Fibroblast of the conjunctiva (primary cell): ENCODE measurements at places on chromosomes 12 and 14.

DNA sequence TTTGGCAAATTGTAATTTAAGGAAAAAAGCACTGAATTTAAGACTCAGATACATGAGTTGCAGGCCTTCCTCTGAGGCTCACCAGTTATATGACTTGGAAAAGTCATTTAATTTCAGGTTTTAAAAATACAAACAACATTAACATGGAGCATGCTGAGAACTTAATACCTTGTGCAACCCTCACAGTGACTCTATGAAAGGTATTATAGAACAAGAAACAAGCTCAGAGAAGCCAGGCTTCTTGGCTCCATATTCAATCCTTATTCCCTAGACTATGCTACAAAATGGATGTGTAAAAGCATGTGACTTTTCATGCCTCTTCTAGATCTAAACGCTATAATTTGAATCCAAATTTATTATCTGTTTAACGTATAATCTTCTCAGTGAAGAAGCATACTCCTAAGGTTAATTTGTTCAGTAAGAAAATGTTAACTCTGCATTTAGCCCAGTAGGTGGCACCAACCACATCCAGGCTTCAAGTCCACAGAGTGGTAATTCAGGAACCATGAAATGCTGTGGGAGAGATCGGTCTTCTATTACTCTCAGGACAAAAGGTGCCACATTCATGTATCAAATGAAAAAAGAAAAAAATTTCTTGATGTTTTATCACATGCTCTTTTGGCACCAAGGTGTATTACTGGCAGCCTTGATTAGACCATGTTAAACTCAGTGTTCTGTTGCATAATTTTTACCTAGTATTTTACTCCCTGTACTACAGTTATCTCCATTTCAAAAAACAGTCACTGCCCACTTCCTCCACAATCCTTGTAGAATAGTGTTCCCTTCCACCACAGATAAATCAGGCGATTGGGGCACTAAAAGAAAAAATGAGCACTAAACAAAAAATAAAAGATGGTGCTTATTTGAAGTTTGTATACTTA lies 9.3 kb downstream of the CCDC196 start:
- peak; percentile 63 for DNase-seq

- DNase-seq, result peak; percentile 60
Observed at GRCh38 chr14:60736494-60736893, 1.9 kb downstream of the MNAT1 start.

DNA sequence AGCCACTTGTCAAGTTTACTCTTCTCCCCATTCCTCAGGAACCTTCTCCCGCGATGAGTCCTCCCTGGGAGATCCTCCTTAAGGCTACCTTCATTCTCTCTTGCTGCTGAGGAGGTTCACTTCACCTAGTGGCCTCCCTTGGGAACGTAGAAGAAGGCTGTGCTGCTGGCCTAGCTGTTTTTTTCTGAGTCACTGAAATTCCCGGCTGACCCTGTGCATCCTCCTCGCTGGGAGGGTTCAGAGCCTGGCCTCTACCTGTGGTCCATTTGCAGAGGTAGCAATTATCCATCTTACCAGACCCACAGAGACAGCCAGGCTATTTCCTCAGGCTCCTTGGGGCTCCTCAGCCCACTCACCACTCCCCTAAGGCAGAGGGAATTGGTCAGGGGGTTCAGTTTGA lies 4.6 kb downstream of the KRT82 start:
- DNase-seq, result no peak

DNA sequence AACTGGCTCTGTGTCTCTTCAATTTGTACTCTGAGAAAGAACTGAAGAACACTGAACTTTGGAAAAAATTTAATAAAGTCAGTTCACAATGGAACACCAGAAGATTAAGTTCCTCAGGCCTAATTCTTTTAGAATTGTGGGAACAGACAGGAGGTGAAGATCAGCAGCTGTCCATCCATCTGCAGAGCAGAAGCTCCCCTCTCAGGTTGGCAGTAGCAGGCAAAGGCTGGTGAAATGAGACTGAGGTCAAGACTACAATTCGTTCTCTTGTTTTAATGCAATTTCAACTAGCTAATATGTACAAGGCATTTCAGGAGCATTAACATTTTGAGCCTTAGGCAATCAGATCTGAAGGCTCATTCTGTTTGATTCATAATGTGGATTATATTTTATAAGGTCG lies 10.3 kb upstream of the TRHDE start:
- no peak for DNase-seq

DNA sequence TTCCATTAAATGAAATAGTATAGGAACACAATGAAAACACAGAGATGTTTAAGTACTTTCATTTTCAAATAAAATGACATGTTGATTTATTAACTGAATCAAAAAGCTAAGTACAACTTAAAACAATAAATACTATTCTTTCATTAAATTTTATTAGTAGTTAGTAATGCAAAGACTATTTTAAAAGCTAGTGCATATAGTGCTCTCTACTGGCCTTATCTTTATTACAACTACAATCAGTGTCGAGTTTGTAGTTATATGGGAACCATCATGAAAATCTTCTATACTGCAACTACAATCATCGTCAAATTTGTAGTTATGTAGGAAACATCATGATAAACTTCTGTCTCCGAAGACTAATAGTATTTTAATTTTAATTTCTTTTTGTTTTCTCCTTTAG lies 8.9 kb upstream of the LIN7A start:
- DNase-seq, result no peak

DNA sequence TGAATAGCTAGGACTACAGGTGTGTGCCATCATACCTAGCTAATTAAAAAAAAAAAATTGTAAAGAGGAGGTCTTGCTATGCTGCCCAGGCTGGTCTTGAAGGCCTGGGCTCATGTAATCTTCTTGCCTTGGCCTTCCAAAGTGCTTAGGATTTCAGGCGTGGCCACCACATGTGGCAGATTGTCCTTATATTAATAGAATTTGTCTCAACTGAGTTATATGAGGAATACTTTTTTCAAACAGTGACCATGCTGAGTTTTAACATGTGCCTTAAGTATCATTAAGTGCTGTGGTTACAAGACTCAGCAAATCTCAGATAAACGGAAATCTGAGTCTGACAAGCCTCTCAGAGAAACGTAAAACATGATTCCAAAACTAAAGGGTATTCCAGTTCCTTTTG lies 83.2 kb upstream of the FERMT2 start:
- no peak for DNase-seq

- no peak for DNase-seq
Observed at GRCh38 chr12:22264380-22264779, 70.1 kb downstream of the ST8SIA1 start.

DNA sequence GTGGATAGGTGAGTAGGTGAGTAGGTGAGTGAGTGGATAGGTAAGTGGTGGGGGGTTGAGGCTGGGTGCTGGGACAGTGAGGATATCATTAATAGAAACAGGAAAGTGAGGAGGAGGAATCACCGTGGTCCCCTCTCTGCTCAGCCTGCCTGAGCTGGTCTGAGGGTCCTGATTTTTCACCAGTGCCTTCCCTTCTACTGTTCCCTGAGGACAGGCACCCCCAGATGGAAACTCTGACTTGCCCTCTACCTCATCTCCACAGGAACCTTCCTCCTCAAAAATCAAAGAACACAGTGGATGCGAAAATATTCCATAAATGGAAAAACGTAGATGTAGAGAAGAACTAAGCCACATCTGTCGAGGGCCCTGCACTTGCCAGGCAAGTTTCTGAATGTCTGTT lies 1.9 kb downstream of the GPR68 start:
- no peak for DNase-seq

DNA sequence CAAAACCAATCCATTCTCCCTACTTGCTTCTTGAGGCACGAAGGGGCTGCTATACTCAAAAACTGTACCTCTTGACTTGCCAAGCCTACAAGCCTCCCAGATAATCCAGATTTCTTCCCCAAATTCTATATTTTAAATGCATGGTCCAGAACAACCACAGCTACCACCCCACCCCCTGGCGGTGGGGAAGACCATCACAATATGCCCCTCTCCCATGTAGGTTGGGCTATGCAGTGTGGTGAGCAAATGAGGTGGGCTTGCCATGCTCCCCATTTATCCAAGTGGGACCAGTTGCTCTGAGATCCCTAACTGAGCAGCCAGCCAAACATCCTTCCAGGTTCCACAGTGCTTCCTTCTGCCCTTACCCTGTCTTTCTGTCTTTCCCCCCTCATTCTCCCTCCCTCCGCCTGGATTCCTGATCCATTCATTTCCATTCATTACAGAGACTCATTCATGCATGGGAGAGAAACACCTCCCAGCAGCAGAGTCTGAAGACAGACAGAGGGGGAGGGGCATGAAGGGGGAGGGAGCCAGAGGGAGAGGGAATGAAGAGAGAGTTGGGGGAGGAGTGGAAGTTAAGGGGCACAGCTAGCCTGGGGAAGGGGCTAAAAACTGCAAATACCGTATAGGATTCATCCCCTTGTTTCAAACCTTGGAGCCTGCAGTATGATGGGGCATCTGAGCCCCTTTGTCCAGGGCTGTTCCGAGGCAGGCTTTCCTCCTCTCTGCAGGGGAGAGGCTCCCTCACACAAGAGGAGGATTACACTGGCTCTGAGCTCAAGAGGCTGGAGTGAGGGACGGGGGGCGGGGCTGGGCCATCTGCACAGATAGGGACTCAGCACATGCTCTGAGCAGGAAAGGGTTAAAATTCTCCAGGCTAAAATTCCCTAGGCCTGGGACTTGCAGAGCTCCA lies 4.4 kb downstream of the ZNF219 start:
- no peak for DNase-seq

DNA sequence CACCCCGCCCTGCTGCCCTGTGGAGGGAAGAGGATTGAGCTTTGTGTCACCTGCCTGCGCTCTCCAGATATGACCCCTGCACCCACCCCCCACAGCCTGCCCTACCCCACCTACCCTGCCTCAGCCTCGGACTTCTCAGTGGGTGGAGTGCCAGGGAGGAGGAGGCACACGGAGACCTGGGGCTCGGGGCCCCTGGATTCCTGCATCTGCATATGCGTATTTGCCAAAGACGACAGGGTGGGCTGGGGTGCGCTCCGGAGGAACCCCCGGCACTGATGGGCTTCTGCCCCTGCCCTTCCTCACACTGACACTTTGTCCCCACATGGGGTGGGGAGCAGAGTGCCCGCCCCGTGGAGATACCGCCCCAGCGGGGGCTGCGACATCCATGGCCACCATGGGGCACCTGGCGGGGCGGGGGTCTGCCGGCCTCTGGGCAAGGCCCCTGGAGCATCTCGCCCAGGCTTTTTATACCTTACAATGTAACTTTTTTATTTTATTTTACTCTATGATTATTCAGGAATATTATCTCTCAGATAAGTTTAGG lies 206.0 kb downstream of the TSPAN9 start:
- no peak for DNase-seq

GRCh38 chr12:31742891-31743290 lies 14.1 kb upstream of the AMN1 start:
- no peak for DNase-seq

DNA sequence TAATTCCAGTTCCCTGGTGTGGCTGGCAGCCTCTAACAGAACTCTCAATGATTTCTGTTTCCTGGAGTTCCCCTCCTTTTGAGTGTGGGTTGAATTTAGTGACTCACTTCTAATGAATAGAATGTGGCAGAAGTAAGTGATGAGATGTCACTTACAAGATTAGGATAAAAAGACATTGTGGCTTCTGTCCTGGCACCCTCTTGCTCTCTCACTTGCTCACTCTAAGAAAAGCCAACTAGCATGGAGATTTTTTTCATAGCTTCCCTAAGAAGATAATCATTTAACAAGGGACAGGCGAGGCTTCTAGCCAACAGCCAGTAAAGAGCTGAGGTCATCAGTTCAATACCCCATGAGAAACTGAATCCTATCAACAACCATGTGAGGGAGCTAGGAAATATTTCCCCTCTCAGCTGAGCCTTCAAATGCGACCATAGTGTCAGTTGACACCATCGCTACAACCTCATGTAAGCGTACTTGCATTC lies 156.7 kb downstream of the TMTC3 start:
- DNase-seq, result no peak

DNA sequence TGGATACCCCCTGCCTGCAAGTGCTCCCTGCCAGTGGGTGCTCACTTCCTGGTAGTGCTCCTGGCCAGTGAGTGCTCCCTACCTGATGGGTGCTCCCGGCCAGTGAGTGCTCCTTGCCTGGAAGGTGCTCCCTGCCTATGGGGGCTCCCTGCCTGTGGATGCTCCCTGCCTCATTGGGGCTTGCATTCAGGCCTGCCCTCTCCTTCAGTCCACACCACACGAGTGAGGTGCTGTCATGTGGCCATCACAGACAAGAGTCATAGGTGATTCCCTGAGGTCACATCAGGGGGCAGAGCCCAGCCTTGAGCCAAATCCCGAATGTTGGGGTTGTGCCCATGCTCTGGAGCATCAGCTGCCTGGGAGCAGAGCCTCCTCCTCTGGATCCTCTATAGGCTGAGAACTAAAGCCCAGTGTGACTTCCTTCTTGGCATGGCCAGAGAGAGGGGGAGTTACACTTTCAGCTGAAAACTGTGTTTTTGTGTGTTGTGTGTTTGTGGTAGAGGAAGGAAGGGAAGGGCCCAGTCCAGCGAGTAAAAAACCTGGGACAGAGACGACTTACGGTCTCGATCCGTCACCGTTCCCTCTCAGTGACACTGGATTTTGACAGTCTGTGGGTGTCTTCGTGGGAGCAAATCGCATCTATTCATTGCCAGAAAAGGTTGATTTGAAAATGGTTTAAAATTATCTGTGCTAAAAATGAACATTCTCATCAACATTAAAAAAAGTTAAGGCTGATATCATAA lies 136.0 kb downstream of the ADGRD1 start:
- DNase-seq, result no peak

DNA sequence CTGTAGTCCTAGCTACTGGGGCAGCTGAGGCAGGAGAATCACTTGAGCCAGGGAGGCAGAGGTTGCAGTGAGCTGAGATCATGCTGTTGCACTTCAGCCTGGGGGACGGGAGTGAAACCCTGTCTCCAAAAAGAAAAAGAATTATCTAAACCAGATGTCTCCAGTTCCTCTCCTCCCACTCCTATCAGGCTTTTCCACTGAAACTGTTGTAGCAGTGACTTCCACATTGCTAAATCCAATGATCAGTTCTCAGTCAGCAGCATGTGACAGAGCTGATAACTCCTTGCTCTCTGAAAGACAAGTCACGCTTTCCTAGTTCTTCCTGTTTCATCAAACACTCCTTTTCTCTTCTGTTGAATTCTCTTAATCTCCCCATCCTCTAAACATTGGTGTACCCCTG lies 8.6 kb downstream of the SLC38A6 start:
- DNase-seq, result peak; percentile 39

GRCh38 chr14:58398895-58399294 lies 3.2 kb downstream of the TOMM20L start:
- DNase-seq, result no peak

- DNase-seq, result no peak
Observed at GRCh38 chr12:91913651-91914050, 232.0 kb downstream of the BTG1 start.

DNA sequence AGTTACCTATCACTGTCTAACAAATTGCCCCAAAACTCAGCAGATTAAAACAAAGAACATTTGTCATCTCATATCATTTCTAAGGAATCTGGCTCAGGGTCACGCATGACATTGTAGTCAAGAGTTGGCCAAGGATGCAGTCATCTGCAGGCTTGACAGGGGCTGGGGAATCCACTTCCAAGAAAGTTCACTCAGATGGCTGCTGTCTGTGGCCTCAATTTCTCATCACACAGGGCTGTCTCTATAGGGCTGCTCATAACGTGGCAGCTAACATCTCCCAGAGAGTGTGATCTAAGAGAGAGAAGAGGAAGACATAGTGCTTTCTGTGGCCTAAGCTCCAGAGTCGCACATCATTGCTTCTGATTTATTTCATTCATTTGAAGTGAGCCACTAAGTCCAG lies 17.0 kb upstream of the IL22 start:
- DNase-seq, result no peak

- no peak for DNase-seq
Observed at GRCh38 chr14:62501021-62501750, 544.1 kb downstream of the KCNH5 start.
